ENCODE measurements at places on chromosomes 3 and 15. TPM values are rescaled to one million over a fixed set of nuclear protein-coding genes. Genes with fewer than 3 reads are reported as not detected.

GRCh38 chr3:76043746-76044145, 258.4 kb upstream of the ZNF717 start:
- peaks cover 4% of the 10 kb centered on the region for H3K4me1 ChIP-seq
- no peaks in the 10 kb centered on the region for H3K36me3 ChIP-seq

- no peaks in the 10 kb centered on the region for H3K27me3 ChIP-seq
- no peak overlapping the region for H3K4me3 ChIP-seq
- H3K36me3 ChIP-seq, result no peaks in the 10 kb centered on the region
- H3K4me1 ChIP-seq, result no peaks in the 10 kb centered on the region
- no peak overlapping the region for H3K27ac ChIP-seq
These were observed 425.9 kb downstream of the EPHA3 start for GRCh38 chr3:89533275-89533674.

- no peak overlapping the region for H3K4me3 ChIP-seq
- H3K4me1 ChIP-seq, result peaks cover 2% of the 10 kb centered on the region
- H3K36me3 ChIP-seq, result no peaks in the 10 kb centered on the region
- no peaks in the 10 kb centered on the region for H3K27me3 ChIP-seq
These were observed 92.0 kb downstream of the TFDP2 start for GRCh38 chr3:142057331-142057725.

- no peaks in the 10 kb centered on the region for H3K36me3 ChIP-seq
- no peaks in the 10 kb centered on the region for H3K4me1 ChIP-seq
- no peak overlapping the region for H3K4me3 ChIP-seq
- H3K27ac ChIP-seq, result no peak overlapping the region
- DNase-seq, result no peak
These were observed 509.3 kb downstream of the ROBO1 start for GRCh38 chr3:79258479-79258878.

- no peak for DNase-seq
- H3K27me3 ChIP-seq, result no peaks in the 10 kb centered on the region
- H3K4me3 ChIP-seq, result no peak overlapping the region
- H3K4me1 ChIP-seq, result peaks cover 3% of the 10 kb centered on the region
- H3K27ac ChIP-seq, result no peak overlapping the region
These were observed 69.9 kb upstream of the DLG1 start for GRCh38 chr3:197368330-197368729.

GRCh38 chr3:23991306-23991682, 46.2 kb downstream of the NR1D2 start:
- H3K4me1 ChIP-seq, result no peaks in the 10 kb centered on the region
- no peak overlapping the region for H3K4me3 ChIP-seq
- no peaks in the 10 kb centered on the region for H3K27me3 ChIP-seq
- no peaks in the 10 kb centered on the region for H3K36me3 ChIP-seq
- DNase-seq, result no peak
- no peak overlapping the region for H3K27ac ChIP-seq

DNA sequence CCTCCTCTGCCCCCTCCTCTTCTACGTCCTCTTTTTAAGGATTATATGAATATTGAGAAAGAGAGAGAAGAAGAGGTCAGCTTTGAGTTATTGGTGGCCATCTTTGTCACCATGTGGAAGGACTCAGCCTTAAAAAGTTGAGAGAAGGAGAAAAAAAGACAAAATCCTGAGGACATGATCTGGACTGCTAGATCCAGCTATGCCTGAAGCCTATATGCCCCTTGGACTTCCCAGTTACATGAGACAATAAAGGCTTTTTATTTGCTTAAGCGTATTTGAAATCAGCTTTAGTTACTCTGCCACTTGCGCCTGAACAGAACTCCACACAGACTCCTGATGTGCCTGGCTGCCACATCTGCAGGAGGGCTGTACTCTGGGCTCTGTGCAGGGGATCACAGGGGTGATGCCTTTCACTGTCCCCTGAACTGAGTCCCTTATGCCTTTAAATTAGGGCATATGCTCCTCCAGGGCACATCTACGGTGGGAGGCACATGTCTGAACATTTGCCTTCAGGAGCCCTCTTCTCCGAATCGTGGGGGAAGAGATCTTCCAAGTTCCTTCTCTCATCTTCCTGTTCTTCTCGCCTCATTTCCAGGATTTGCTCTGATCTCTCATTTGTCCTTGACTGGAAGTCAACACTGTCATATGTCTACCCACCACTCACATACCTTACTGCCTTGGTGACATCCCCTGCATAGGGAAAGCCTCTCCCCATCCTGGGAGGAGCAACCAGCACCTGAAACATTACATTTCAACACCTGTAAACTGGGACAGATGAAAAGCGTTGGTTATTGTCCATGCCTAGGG, 14.0 kb upstream of the PLA2G4E start:
- no peak for DNase-seq
- H3K27ac ChIP-seq, result no peak overlapping the region
- peaks cover 3% of the 10 kb centered on the region for H3K4me1 ChIP-seq
- H3K27me3 ChIP-seq, result no peaks in the 10 kb centered on the region

GRCh38 chr3:137163241-137163871, 205.6 kb downstream of the IL20RB start:
- DNase-seq, result no peak
- no peaks in the 10 kb centered on the region for H3K27me3 ChIP-seq
- H3K27ac ChIP-seq, result no peak overlapping the region
- no peaks in the 10 kb centered on the region for H3K36me3 ChIP-seq
- peaks cover 12% of the 10 kb centered on the region for H3K4me1 ChIP-seq

- H3K36me3 ChIP-seq, result no peaks in the 10 kb centered on the region
- no peak for DNase-seq
- H3K4me3 ChIP-seq, result peak overlapping the region; percentile 22
- H3K27ac ChIP-seq, result no peak overlapping the region
- H3K27me3 ChIP-seq, result no peaks in the 10 kb centered on the region
These were observed 225.0 kb downstream of the EPHA3 start for GRCh38 chr3:89332386-89332785.

DNA sequence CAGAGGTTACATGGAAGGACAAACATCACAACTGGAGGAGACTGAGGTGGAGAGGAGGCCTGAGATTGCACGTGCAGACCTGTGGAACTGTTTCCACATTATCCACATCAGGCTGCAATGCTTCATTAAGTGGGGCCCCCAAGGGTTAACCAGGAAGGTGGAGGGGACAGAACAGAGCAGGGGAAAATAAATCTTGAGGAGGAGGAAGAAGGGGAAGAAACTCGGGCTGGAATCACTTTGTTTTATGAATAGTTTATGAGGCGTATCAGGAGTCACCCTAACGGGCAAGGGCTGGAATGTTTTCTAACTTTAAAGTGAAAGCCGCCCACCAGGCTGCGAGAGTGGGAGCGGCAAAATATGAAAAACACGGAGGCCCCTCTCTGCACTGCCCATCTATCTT, 154.9 kb downstream of the WNT5A start:
- H3K4me3 ChIP-seq, result no peak overlapping the region

GRCh38 chr3:182238126-182238525, 526.4 kb downstream of the SOX2 start:
- no peaks in the 10 kb centered on the region for H3K27me3 ChIP-seq
- DNase-seq, result peak; percentile 64
- no peaks in the 10 kb centered on the region for H3K4me1 ChIP-seq
- no peak overlapping the region for H3K27ac ChIP-seq
- no peak overlapping the region for H3K4me3 ChIP-seq

DNA sequence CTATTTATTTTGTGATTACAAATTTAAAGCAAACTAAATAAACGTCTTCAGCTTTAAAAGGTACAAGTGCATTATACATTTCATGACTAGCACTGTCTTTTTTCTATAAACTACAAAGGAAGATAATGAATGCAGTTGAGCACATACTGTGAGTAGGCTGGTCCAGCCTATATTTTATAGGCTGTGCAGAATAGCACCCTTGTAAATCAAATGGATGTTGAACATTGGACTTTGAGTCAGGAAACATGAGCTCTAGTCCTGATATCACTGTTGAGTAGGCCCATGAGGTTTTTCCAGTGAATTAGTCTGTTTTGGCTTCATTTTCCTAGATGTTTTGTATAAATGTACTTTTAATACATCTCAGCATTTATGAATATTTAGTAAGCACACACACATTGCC, 447.3 kb upstream of the KCNMB2 start:
- H3K4me3 ChIP-seq, result no peak overlapping the region
- H3K4me1 ChIP-seq, result peaks cover 5% of the 10 kb centered on the region
- no peaks in the 10 kb centered on the region for H3K36me3 ChIP-seq
- H3K27me3 ChIP-seq, result no peaks in the 10 kb centered on the region
- no peak for DNase-seq

- peak; percentile 13 for DNase-seq
- H3K4me3 ChIP-seq, result no peak overlapping the region
- no peak overlapping the region for H3K27ac ChIP-seq
- H3K4me1 ChIP-seq, result peaks cover 7% of the 10 kb centered on the region
- H3K36me3 ChIP-seq, result no peaks in the 10 kb centered on the region
These were observed 25.3 kb downstream of the CAPN3 start for GRCh38 chr15:42384597-42384996.

DNA sequence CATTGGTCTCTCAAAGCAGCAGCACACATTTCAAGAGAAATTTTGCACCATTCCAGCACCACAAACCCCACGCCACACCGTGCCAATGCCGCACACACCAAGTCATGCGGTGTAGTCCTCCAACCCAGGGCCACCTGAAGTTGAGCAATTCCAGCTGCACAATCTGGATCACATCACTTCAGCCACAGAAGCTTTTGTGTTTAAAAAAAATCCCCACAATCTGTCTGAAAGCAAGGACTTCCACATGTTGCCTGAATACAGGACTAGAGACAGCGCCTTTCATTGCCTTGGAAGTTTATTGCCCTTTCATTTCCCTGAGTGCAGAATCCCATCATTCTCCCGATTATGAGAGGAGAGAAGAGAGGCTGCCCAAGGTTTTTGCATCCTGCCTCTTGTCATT, 175.6 kb upstream of the BCL6 start:
- H3K4me3 ChIP-seq, result no peak overlapping the region
- DNase-seq, result no peak
- H3K27me3 ChIP-seq, result no peaks in the 10 kb centered on the region
- no peaks in the 10 kb centered on the region for H3K36me3 ChIP-seq
- H3K4me1 ChIP-seq, result peaks cover 2% of the 10 kb centered on the region
- no peak overlapping the region for H3K27ac ChIP-seq

GRCh38 chr3:130968221-130968620, 58.4 kb downstream of the ASTE1 start:
- no peaks in the 10 kb centered on the region for H3K4me1 ChIP-seq
- DNase-seq, result no peak
- no peak overlapping the region for H3K4me3 ChIP-seq
- no peak overlapping the region for H3K27ac ChIP-seq

GRCh38 chr15:80152896-80153876, at the start of gene FAH:
Gene FAH (plus strand): TSS chr15:80152999. CDS start chr15:80153055, 56 bp downstream.
- peak; percentile 62 for DNase-seq
- H3K27me3 ChIP-seq, result no peaks in the 10 kb centered on the region
- 0 out of 2 replicates have a peak within 1 kb of the TSS, but pooled peaks have one; percentile 22 for H3K27ac ChIP-seq
- H3K36me3 ChIP-seq, result no peaks in the 10 kb centered on the region

GRCh38 chr15:88467935-88468528, 524 bp downstream of the MRPS11 start:
- peak overlapping the region; percentile 98 for H3K4me3 ChIP-seq
- peak overlapping the region; percentile 95 for H3K27ac ChIP-seq
- no peaks in the 10 kb centered on the region for H3K4me1 ChIP-seq

GRCh38 chr3:60001369-60001768, 951.5 kb upstream of the CFAP20DC start:
- DNase-seq, result no peak
- H3K27me3 ChIP-seq, result no peaks in the 10 kb centered on the region
- no peak overlapping the region for H3K4me3 ChIP-seq
- no peaks in the 10 kb centered on the region for H3K4me1 ChIP-seq
- H3K27ac ChIP-seq, result no peak overlapping the region

GRCh38 chr15:69013726-69014406, 629 bp upstream of the NOX5 start:
- peak; percentile 2 for DNase-seq
- H3K4me1 ChIP-seq, result no peaks in the 10 kb centered on the region
- no peak overlapping the region for H3K27ac ChIP-seq
- no peaks in the 10 kb centered on the region for H3K27me3 ChIP-seq

DNA sequence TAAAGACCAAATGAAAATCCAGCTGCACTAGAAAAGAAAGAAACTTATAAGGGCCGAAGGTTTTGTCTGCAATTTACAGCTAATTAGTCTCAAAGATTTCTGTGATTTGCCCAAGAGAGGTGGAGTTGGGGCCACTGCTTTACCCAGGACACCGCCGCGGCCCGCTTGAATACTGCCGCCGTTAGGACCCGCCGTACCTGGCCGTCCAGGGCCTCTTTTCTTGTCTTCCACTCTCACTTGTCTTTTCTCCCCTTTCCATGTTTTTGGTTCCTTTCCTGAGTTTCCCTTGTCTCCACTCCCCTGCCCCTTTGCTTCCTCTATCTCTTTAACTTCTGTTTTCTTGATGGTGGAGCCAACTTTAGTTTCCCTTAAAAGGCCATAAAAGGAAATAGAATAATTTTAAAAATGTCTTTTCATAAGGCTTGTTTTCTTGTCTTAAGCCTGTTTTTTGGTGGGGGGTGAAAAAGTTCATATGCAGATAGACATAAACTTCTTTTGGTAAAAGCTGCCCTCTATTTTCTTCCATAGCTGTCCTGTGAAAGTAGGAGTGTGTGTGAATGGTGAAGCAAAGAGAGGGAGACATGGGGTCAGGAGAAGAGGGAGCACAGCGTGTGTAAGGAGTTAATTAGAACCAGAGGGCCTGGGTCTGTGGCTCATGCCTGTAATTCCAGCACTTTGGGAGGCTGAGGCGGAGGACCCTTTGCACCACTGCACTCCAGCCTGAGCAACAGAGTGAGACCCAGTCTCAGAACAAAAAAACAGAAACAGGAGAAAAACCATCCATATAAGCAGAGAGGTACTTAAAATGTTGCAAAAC, 16.0 kb upstream of the CCNL1 start:
- peaks cover 3% of the 10 kb centered on the region for H3K4me1 ChIP-seq
- DNase-seq, result no peak
- no peaks in the 10 kb centered on the region for H3K36me3 ChIP-seq

DNA sequence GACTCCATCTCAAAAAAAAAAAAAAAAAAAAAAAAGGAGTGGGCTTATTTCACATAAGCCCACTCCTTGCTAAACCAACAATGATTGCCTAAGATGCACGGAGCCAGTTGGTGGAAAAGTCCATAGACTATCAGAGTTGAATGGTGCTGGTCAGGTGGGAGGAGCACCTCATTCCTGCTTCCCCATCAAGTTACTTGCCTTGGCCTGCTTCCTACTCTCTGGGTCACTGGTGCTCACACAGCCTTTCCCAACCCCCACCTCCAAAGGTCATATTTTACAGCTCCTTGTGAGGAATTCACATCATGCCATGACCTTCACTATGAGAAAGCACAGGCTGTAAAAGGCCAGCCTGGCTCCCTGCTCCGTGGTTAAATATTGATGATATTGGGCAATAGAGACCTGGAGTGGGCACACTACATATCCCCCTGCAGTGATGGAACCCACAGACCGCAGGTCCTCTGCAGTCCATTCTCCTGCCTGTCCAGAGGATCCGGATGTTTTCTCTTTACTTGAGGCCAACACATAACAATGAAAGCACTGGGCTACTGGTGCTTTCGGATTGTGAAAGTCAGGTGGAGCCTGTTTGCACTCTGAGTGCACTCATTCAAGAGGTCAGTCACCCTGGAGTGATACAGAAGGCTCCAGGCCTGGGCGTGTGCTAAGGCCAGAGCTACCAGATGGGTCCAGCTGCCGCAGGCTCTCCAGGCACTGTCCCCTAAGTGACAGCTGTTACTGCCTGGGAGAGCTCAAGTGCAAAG, at the start of gene SLC51B:
SLC51B (plus strand) TSS at position 664 of the 758 bp plus-strand sequence. CDS start 4,618 bp downstream, outside the sequence.
- no peak for DNase-seq
- no peak within 1 kb of the TSS for H3K27ac ChIP-seq
- no peaks in the 10 kb centered on the region for H3K36me3 ChIP-seq
- no peaks in the 10 kb centered on the region for H3K27me3 ChIP-seq
- no peak within 1 kb of the TSS for H3K4me3 ChIP-seq

TTLL13 gene
- total RNA-seq, result not detected

PATL2 gene
- 0.65 TPM for total RNA-seq

ZNF620 gene
- total RNA-seq, result 20.2 TPM

TCF12 gene
- 101 TPM for total RNA-seq

SUCNR1 gene
- not detected for total RNA-seq

METTL6 gene
- total RNA-seq, result 20.0 TPM

DPPA2 gene
- 12.6 TPM for total RNA-seq

CAMK2N2 gene
- total RNA-seq, result 16.9 TPM

CA12 gene
- 4.9 TPM for total RNA-seq
